GM12878 (cell line): ENCODE measurements at places on chromosomes 3 and 15.

- DNase-seq: no peak
Observed at GRCh38 chr3:112811131-112811884, 35.4 kb downstream of the CD200R1L start.

- no peak for DNase-seq
Observed at GRCh38 chr15:57370929-57371328, 5.4 kb upstream of the CGNL1 start.

GRCh38 chr3:161475206-161475605 lies 21.4 kb upstream of the OTOL1 start:
- no peak for DNase-seq

DNA sequence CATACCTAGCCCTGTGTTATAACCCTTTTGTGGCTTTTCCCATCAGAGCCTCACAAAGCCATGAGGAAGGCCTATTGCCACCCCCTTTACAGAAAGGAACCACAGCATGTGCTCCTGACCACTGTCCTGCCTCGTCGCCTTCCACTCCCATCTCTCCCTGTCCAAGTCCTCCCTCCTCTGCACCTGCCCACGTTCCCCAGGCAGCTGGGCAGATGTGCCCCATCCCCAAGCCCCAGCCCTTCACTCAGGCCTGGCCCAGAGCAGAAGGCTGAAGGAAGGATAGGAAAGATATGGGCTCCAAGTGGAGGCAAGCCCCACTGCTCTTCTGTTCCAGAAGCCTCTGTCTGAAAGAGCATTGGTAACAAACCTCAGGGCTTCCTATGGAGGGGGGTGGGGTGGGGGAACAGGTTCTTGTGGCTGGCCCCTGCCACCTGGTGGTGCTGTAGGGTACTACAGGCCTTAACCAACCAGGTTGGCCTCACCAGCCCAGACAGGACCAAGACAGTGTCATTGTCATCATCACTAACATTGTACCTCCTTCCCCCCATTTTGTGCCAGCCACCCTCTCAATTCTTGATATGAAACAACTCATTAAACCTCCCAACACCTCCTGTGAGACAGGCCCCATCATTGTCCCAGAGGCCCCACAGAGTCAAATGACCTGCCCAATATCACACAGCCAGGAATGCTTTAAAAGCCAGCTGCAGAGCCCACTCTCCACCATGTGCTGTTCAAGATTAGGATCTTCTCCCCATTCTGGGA lies 10.0 kb downstream of the POC1A start:
- DNase-seq: no peak

DNA sequence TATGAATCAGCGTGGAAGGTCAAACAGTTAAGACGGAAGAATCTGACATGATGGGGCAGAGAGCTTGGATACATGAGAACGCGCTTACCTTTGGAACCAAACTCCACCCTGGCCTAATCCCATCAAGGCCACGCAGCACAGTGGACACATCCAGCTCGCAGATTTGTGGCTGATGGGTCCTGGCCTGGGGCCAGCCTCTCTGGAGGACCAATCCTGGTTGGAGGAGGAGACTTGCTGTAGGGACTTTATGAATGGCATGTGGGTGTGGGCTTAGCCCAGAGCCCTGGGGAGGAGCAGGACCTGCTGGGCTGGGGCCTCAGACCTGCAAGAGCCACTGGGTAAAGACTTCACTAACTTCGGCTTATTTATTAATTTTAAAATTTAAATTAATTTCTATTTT lies 73.4 kb upstream of the ANKRD34C start:
- DNase-seq: no peak
